Vagina (tissue), 2 donors: ENCODE measurements at places on chromosomes 6 and 20.
A peak's percentile ranks its signal among the peaks of the same experiment; 100 is the strongest.

- DNase-seq = peak; percentile 91
Observed at GRCh38 chr6:128520436-128521281, at the start of gene PTPRK. Gene PTPRK, minus strand, starts transcription at chr6:128520599. Its CDS starts 241 bp downstream, at chr6:128520358.

DNA sequence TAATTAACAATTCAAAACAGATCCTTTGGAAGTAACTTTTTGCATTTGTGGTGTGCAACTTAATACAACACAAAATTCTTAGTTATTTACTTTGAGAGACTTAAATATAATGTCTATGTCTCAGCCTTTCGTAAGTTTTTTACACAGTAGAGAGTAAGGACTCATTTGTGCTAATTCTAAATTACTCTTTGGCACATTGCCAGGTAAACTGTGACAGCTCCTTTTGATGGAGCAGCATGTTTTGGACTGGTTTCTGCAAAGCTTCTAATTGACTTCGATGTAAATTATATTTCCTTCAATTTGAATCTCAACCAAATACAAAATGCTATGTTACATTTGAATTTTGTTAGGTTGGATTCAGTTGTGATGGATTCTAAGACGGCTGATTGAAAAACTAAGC is 450.7 kb upstream of the OPRM1 start:
- DNase-seq = no peak

DNA sequence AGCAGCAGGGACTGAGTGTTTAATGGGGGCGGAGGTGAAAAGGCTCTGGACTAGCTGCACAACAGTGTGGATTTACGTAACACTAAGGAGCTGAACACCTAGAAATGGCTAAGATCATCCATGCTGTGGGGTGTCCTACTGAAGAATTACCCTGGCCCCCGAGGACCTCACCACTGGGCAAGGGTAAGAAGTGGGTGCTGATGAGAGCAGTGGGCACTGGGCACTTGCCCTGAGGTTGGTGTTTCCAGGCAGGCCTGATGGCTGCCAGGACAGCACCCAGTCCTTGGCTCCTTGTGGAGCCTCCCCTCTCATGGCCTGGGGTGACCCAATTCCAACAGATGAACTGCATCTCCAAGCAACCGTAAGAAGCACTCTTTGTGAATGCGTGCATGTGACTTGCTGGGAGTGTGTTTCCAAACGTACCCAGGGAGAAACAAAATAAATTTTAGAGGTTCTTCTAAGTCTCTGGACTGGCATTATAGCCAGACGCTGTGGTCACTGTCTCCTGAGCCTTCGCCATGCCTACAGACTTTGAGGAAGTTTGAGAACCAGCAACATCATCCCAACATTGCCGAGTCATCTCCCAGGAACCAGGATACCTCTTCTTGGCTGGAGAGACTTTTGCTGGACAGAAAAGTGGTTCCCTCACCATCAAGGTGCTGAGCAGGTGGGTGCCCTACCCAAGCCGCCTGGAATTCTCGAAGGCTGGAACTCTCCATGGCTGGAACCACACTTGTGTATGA is 245.9 kb downstream of the ERMARD start:
- DNase-seq = peak; percentile 81

DNA sequence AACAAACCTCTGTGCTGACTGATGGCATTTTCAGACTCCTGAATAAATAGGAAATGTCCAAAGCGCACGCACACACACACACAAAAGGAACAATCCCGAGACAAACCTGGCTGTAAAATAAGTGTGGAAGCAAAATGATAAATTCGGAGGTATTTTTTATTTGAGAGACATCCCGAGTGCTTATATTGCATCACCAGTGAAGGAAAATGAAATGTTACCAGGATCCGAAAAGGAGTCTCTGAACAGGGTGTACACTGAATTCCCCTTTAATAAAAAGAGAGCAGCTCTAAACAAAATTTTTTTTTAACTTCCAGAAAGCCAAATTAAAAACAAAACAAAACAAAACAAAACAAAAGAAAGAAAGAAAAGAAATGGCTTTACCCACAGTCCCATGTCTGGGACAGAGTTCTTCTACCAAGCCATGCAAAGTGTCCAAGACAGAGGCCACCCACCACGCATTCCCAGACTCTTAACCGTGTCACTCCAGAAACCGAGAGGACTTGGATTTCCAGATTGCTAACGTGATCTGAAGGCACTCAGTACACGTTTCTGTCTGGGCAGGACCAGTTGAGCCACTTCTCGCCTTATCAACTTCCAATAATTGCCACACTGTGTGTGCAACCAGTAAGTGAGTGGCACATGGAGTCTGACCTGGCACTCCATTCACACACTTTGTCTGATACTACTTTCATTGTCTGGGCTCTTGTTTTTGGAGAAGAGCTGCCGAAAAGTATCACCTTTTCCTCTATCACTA is 817 bp downstream of the ME1 start:
- no peak for DNase-seq

DNA sequence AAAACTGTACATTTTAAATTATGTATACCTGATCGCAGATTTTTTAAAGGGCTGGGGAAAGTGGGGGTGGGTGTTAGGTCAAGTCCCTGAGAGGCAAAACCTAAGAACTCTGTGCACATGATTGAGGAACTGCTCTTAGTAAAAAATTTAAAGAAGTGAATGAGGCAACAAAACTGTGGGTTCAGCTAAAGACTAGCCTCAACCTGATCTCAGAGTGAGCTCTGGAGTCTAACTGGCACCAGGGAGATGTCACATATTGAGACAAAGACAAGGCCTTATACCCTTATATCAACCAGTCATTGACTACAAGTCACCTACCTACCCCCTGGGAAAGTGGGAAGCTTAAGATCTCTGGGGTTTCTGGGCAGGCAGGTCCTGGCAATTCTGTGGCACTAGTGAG is 27.4 kb upstream of the RUNX2 start:
- DNase-seq = no peak
